Activated B cell treated with CpG ODN at 0.5 μM for 24 hours (primary cell): ENCODE measurements at places on chromosomes 11 and 22.

DNA sequence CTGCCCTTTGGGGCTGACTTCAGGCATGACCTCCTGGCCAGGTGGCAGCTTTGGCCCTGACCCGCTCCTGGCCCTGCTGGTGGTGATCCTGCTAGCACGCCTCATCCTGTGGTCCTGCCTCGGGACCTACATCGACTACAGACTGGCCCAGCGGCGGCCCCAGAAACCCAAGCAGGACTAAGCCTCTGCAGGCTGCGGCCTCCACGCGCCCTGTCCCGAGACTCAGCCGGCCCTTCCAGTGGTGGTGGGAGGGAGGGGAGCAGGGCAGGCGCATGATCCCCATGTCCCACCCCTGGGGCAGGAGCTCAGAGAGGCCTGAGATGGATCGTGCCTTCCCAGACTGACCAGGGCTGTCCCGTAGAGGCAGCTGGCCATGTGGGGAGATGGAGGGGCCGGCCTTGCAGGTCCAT, 2.1 kb downstream of the SMIM38 start:
- DNase-seq: no peak

DNA sequence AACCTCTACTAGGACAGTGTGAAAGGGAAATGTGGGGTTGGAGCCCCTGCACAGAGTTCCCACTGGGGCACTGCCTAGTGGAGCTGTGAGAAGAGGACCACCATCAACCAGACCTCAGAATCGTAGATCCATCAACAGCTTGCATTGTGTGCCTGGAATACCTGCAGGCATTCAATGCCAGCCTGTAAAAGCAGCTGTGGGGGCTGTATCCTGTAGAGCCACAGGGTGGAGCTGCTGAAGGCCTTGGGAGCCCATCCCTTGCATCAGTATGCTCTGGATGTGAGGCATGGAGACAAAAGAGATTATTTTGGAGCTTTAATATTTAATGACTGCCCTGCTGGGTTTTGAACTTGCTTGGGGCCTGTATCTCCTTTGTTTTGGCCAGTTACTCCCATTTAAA, 46.3 kb downstream of the PGR start:
- no peak for DNase-seq

DNA sequence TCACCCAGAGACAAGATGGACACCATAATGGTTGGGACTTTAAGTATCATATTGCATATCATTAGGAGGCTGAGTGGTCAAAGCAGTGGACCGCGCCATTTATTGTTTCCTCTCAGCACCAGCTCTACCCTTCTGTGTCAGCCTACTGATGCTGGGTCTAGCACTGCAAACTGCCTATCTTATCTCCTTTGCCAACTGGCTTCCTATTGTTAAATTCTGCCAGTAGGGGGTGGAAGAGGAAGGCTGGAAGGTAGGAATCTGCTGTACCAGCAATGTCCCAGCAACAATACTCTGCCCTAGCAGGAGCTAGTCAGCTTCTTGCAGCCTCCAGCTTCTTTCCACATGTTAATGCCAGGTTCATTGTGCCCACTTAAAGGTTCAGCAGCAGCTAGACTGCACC, 367.1 kb upstream of the PDGFD start:
- DNase-seq: no peak

DNA sequence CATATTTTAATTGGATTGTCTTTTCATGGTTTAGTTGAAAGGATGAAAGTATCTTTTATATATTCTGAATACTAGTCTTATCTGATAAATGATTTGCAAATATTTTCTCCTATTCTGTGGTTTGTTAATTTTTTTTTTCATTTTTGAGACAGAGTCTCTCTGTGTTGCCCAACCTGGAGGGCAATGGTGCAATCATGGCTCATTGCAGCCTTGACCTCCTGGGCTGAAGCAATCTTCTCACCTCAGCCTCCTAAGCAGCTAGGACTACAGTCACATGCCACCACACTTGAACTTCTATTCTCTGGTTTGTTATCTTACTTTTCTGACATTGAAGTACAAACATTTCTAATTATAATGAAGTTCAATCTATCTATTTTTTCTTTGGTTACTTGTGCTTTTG, 30.0 kb upstream of the FAR1 start:
- no peak for DNase-seq

- DNase-seq: no peak
Measured at GRCh38 chr11:121476379-121477032, 23.7 kb upstream of the SORL1-AS1 start.

GRCh38 chr22:48871176-48871840, 956.4 kb downstream of the BRD1 start:
- DNase-seq: no peak

DNA sequence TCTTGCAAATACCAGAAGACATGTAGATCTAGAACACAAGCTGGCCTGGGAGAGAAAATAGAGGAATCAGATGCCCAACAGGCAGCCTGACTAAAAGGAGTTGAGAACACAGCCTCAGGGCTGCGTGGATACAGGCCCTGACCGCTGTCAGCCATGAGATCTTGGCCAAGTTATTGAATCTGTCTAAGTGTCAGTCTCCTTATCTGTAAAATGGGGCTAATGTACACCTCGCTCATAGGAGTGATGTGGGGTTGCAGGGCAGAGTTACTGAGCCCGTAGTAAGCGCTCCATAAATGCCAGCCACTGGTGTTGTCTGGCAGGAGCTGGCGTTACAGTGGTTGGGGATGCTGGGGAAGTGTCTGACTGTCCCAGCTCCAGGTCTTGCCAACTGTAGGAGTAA, 38.4 kb upstream of the TPBGL start:
- no peak for DNase-seq

DNA sequence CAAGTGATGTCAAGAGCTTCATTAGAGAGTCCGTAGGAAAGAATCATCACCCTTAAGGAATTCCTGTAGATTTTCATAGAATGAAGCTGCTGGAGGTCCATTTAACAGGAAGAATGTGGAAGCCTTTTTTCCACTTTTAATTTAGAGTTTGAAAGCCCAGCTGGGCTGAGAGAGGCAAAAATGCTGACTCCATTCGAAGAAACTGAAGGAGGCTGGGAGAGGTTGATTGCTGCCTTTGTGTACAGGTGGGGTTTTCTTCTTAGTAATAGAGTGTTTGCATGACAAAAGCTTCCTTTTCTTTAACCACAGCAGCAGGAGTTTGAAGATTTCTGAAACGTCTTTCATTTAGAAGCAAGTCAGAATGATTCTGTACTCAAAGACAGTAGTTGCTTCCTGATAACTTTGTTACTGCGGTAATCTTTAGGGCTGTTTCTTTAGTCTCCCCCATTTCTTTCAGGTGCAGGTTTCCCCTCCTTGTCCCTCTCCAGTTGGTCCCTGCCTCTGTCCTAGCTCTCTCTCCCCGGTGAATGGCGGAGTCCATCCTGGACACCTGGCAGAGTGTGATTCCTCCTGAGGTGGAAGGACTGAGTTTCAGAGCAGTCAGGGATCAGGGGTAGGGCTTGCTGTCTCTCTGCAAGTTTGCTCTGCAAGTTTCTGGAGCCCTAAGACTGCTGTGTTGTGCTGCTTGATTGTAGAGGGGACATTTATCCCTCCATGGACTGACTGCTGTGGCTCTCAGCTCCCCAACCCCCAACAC, 166.2 kb downstream of the LDLRAD3 start:
- DNase-seq: no peak

DNA sequence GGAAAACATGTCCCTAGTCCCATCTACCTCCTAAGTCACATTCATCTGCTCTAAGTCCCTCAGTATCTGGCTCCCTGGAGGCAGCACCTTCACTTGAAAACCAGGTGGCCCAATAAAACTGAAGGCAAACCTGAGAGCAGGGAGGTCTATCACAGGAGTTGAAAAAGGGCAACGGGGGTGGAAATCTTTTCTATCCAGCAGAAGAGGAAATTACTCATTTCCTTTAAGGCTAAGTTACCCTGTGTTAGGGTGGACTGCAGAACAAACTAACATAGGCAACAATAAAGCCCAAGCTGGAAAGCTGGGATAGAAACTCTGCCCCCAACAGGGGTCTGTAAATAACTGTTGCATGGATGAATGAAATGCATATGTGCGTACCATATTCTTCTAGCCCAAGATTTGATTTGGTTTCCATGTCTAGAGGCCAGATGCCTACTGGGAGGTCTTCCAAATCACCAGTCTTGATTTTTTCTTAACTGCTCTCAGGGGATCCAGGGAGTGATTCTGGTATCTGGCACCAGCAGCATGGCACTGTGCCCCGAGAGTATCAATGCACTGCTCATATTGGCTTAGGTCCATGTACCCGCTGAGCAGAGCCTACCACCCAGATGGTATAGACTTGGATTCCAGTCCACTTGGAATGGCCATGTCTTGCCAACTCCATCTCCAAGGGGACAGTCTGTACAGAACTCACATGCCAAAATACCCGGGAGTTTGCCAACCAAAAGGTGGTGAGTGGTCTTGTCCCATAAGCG, 350.0 kb upstream of the NCAM1 start:
- DNase-seq: no peak
